ENCODE measurements at places on chromosomes 16 and 17.

- peak; percentile 28 for DNase-seq
These were observed 31.0 kb upstream of the RHOT1 start for GRCh38 chr17:32111141-32111771.

GRCh38 chr17:61371606-61372005 is 28.0 kb upstream of the TBX2 start:
- DNase-seq = no peak

DNA sequence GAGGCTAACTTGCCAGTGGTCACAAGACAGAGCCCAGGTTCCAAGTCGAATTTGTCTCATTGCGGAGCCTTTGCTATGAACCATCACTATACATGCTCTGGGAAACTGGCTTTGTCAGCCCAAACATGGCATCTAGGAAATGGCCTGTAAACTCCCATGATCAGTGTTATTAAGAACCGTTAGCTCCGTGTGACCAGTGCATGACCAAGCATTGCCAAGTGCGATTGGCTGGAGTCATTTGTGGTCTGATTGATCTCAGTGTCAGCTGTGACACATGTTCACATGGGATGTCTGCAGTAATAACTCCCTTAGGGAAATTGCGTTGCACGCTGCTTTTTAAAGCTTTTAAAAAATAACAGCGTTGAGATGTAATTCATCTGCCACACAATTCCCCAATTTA is 18.6 kb upstream of the CDH3 start:
- no peak for DNase-seq

DNA sequence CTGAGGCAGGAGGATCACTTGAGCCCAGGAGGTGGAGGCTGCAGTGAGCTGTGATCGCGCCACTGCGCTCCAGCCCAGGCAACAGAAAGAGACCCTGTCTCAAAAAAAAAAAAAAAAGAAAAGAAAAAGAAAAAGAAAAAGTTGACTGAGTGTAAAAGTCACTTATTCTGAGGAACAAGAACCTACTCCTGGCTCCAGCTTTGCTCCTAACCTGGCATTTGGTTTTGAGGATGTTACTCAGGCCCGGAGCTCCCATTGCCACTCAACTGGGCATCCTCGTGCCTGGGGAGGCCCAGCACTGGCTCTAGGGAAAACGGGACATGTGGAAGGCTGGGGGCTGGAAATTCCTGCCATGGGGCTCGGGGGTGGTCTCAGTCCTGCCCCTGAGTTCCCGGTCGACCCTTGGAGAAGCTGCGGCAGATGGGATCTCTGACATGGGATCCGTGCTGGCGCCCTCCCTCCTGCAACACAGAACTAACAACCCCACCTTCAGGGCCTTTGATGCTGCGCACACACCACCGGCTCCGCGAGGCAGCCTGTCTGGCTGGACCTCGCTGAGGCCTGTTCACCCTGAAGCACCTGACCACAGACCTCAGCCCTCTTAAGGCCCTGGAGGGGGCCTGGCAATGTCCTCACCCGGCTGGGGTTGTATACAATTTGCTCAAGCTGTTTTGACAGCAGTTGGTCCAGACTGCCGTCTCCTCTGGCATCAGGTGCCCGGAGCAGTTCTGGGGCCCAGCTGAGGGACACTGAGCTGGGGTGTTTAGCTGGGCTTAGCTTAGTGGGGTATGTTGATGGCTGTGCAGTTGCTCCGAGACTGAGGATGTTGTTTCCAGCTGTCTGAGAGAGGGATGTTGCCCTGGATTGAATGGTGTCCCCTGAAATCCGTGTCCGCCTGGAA is 12.3 kb downstream of the CD7 start:
- no peak for DNase-seq

DNA sequence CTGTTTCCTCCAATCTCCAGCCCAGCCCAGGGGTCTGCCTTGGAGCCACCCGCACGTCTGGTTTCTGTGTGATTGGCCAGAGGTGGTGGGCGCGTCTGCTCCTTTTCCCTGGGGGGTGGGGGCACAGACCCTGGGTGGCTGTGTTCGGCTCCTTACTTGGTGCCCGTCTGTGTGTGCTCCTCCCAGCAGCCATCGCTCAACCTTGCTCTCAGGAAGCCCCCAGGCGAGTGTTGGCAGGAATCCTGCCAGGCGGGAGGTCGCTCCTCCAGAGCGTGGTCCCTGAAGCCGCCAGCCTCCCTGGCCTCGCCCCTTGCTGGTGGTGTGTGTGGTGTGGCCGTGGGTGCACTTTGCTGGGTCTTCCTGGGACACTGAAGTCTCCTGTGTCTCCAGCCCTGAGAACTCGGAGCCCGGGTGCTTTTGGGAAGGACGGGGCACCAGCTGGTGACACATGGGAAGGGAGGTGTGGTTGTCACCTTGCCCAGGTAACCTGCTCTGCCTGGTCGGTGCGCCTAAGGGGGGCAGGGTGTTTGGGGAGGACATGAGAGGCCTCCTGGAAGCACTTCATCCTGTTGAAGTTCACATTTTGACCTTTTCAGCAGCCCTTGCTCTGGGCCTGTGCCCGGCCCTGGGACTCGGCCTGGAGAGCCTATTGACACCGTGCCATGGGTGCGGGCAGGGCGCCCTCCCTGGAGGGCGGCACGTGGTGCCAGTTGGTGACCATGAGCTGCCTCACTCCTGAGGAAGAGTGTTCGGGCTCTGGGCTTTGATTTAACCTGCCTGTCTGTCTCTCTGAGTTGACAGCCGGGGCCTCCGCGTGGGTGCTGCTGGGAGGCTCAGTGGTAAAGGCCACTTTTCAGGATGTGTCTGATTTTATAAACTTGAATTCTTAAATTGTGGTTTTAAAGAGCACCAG is 49.0 kb upstream of the ZNF750 start:
- no peak for DNase-seq

DNA sequence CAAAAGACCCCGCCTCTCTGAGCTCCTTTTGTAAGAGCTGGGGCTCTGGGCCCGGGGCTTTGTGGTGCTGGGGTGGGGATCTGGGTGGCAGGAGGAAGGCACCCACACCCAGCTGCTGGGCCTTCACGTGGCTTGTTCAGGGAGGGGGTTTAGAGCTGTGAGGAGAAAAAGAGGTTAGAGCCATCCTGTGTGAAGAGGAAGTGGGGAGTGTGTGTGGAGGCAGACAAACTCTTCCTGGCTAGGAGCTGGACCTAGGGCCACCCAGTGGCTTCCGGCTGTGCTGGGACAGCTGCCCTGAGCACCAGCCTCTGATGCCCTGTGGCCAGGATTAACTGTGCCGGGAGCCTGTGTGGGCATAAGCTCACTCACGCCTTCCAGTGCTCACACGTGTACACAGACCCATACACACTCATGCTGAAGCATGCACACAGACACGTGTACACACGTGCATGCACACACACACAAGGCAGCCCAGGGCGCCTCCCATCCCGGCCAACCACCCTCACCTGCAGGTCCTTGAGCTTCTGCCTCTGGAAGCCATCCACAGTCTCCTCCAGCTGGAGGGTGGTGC is 7.4 kb downstream of the CIBAR2 start:
- DNase-seq = no peak

GRCh38 chr17:22278302-22279275 is 586.3 kb downstream of the KCNJ18 start:
- DNase-seq = no peak

GRCh38 chr17:65627891-65628643 is 66.6 kb upstream of the AXIN2 start:
- DNase-seq = no peak

DNA sequence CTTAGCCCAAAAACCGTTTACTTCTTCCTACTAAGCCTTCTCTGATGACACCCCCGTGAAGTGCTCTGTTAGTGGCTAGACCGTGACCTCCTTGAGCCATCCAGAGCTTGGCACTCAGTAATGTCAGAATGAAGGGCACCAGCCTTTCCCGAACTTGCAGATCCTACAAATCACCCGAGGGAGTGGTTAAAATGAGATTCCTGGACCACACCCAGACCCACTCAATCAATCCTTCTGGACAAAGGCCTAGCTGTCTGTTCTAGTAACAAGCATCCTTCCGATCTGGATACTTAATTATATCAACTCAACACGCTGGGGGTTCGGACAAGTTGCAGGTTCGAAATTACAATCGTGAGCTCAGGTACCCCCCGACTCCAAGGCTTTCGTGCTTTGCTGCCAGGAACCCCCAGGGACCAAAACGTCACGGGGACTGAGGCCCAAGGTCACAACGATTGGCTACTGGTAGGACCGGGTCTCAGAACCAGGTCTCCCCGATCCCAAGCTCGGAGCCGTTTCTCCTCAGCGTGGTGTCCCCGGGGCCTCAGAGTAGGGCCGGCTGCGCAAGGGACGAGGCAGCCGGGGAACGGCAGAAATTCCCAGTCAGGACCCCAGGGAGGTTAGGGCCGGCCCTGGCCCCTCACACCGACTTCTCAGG is 527 bp downstream of the CIAPIN1 start:
- no peak for DNase-seq

GRCh38 chr17:31830971-31831858 is 27.8 kb downstream of the COPRS start:
- DNase-seq = no peak

- no peak for DNase-seq
These were observed 118.1 kb downstream of the ENGASE start for GRCh38 chr17:79192503-79193351.

DNA sequence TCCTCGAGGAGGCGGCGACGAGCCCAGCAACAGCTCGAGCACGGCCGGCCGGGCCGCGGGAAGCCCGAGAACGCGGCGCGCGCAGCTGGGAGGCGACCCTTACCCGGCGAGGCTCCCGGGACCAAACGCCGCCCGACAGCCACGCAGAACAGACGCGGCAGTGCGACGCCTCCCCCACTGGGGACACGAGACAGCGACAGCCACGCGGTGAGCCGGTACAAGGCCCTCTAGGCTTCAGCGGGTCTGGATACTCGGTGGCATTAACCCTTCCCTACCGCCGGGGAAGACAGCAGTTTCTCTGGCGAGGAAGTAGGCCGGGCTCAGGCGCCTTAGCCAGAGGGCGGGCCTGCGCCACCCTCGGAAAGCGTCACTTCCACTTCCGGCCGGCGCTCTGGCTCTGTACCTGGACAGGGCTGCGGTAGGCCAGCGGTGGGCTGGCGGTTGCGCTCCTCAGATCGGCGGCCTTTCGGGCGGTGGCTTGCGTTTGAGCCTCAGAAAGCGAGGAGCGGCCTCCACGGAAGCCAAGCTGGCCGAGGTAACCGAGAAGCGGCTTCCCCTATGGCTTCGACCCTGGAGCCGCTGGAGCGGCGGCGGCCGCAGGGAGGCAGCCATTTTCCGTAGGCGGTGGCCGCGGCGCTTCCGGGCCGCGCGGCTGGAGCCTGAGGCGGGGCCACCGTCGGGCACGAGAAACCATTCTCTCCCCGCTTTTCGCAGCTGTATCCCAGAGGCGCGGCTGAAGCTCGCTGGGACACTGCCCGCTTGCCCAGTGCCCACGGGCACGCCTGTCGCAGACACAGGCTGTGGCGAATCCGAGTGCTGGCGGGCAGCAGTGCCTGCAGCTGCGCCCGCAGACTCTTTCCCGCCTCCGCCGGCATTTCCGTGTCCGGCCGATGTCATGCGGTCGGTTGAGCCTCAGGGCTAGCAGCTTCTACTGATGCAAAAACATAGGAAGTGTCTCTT is at the start of the genes TIGD7 and ZNF75A:
Gene TIGD7 (minus strand): TSS at position 322 of the 960 bp plus-strand sequence. CDS start 4,816 bp downstream, outside the sequence.
Gene ZNF75A (plus strand): TSS at position 389 of the 960 bp plus-strand sequence. CDS start 2,932 bp downstream, outside the sequence.
- peak; percentile 70 for DNase-seq

GRCh38 chr16:66712512-66712911 is 16.0 kb upstream of the CMTM4 start:
- DNase-seq = no peak

DNA sequence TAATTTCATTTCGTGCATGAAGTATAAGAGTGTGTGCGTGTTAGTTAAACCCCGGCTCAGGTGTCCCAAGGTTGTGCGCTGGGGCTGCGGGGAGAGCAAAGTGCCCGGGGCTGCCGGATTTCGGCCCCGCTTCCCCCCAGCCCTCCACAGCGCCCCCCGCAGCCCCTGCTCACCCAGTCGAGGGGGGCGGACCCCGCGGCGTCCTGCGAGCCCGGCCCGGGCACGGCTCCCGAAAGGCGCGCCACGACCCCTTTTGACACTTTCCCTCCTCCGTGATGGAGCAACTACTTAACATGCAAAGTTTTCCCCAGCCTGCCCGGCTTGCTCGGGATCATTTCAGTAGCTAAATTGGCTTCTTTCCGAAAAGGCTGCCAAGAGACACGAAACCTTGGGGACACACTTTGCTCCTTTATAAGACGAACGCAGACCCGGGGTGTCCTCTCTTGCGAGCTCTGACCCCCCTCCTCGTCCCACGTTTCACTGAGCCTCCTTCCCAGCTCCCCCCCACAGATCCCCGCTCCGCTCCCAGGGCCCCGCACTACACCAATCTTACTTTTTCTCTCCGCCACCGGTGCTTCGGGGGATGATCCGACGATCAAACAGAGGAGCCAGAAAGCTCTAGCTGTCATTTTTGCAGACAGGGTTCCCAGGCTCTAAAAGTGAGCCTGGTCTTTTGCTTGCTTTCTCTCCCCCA is 552 bp downstream of the C17orf58 start:
- no peak for DNase-seq

- no peak for DNase-seq
These were observed 3.7 kb upstream of the CDK3 start for GRCh38 chr17:75996665-75997590.

- no peak for DNase-seq
These were observed 37.6 kb downstream of the SALL1 start for GRCh38 chr16:51113236-51114125.

DNA sequence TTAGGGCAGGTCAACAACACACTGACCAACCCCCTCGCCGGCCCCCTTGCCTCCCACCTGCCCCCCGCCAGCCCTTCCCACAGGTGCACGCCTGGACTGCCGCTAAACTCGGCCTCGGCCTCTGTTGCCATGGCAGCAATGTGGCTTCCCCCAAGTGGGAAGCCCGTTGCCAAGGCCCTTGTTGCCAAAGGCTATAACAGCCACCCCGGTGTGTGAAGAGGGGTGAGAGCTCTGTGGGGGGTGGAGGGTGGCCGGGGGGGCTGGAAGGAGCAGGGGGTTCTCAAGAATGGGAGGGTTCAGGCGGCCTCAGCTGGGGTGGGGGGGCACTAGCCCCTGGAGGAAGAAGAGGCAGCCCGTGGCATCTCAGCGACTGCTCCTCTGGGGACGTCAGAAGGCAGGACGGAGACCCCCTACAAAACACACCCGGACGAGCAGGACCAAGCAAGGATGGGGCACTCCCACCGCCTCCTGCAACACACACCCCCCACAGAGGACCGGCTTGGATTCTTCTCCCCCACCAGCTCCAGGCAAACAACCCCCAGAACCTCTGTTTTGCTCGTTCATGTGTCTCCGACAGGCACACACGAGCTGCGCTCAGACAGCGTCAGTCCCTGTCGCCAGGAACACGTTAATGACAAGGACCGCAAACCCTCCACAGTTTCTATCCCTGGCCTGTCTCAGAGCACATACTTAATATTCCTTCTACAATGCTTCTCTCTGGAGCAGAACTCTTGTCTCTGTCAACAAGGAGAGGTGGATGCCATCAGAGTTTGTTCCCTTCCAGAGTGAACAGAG is 55.7 kb downstream of the ABR start:
- DNase-seq = no peak

GRCh38 chr16:28623172-28623711 is 13.4 kb upstream of the SULT1A1 start:
- no peak for DNase-seq

GRCh38 chr16:53099318-53100130 is 44.7 kb downstream of the CHD9 start:
- DNase-seq = no peak

Measured in fibroblast of skin of left biceps (primary cell).